ENCODE measurements at places on chromosomes 5 and 9. TPM values are rescaled to one million over a fixed set of nuclear protein-coding genes. Genes with fewer than 3 reads are reported as not detected.

Gene TSSK1B
- not detected for total RNA-seq

Gene CXCL14
- total RNA-seq = 9.3 TPM

Gene RNF183
- total RNA-seq = not detected

Gene MUSK
- 0.25 TPM for total RNA-seq

Gene GDF9
- 0.98 TPM for total RNA-seq

Gene ADRB2
- total RNA-seq = 0.74 TPM

Gene LOX
- total RNA-seq = 5.9 TPM

Gene IL7R
- 0.98 TPM for total RNA-seq

Gene VAV2
- 39.1 TPM for total RNA-seq

Gene MORN5
- total RNA-seq = 1.7 TPM

Gene JAKMIP2
- total RNA-seq = 49.7 TPM

Gene CFAP157
- under 0.01 TPM for total RNA-seq

Gene CAMK4
- total RNA-seq = 78.2 TPM

Gene AGTPBP1
- total RNA-seq = 255 TPM

Gene F2RL2
- total RNA-seq = 0.49 TPM

Gene BRINP1
- 26.1 TPM for total RNA-seq

Data from temporal lobe (tissue), 4 donors.